ENCODE measurements at places on chromosomes 16 and 17. TPM values are rescaled to one million over a fixed set of nuclear protein-coding genes. Genes with fewer than 3 reads are reported as not detected.

Gene UTS2R
- total RNA-seq, result not detected

Gene GRIN2C
- total RNA-seq, result 1.4 TPM

Gene TP53TG3
- total RNA-seq, result not detected

Gene MRM1
- total RNA-seq, result 3.8 TPM

Gene GALR2
- not detected for total RNA-seq

DNA sequence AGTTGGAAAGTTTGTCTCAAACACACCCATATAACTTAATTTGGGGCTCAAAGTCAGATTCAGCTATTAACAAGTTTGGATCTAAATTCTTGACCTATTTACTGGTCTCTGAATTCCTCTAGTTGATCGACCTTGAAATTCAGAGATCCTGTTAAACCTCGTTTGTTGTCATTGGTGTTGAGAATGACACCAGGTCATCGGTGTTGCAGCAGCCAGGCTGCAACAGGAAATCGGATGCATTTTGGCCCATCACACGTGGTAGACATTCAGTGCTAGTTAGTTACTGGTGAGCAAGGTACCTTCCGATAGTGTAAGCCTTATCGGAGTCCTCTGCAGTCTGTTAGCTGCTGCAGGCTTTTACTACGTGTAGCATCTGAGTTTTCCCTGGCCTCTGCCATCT lies 82.3 kb downstream of the WWP2 start:
- H3K27me3 ChIP-seq, result no peaks in the 10 kb centered on the region
- no peak overlapping the region for H3K4me3 ChIP-seq
- H3K27ac ChIP-seq, result no peak overlapping the region
- no peak for DNase-seq

- DNase-seq, result no peak
- H3K36me3 ChIP-seq, result no peaks in the 10 kb centered on the region
- H3K4me1 ChIP-seq, result no peaks in the 10 kb centered on the region
- no peak overlapping the region for H3K27ac ChIP-seq
- no peaks in the 10 kb centered on the region for H3K27me3 ChIP-seq
Measured at GRCh38 chr17:15900871-15901270, 44.1 kb upstream of the ADORA2B start.

DNA sequence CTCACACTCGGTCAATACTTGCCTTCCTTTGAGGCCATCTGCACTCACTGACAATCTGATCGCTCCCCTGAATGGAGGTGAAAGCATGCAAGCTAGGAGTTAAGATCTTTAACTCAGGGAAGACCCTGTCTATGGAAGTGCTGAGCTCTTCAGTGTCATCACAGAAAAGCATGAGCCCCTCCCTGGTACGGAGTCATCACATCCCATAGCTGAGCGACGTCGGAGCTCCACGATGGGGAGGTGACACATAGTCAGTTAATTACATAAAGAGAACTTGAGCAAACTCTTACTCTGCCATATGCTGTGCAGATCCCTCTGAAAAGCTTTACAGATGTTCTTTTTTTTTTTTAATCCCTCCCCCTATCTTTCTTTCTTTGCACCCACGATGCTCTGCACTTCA lies 463.2 kb downstream of the WWOX start:
- DNase-seq, result no peak
- H3K27ac ChIP-seq, result no peak overlapping the region
- H3K4me1 ChIP-seq, result no peaks in the 10 kb centered on the region
- H3K27me3 ChIP-seq, result no peaks in the 10 kb centered on the region

- no peaks in the 10 kb centered on the region for H3K36me3 ChIP-seq
- H3K4me3 ChIP-seq, result no peak overlapping the region
- no peak for DNase-seq
- peaks cover 7% of the 10 kb centered on the region for H3K4me1 ChIP-seq
- no peak overlapping the region for H3K27ac ChIP-seq
- H3K27me3 ChIP-seq, result no peaks in the 10 kb centered on the region
Measured at GRCh38 chr17:1933875-1934715, 91.0 kb downstream of the RTN4RL1 start.

GRCh38 chr17:56641894-56642293 lies 48.4 kb downstream of the NOG start:
- no peaks in the 10 kb centered on the region for H3K36me3 ChIP-seq
- DNase-seq, result no peak
- H3K4me1 ChIP-seq, result no peaks in the 10 kb centered on the region
- H3K27ac ChIP-seq, result no peak overlapping the region
